CD4-positive, alpha-beta T cell treated with Interleukin-10 for 1 hour (primary cell): ENCODE measurements at places on chromosomes 11 and 22.

GRCh38 chr11:9651481-9651880, 12.4 kb upstream of the SWAP70 start:
- no peak for DNase-seq

GRCh38 chr11:8243458-8243857, 20.2 kb downstream of the LMO1 start:
- no peak for DNase-seq

DNA sequence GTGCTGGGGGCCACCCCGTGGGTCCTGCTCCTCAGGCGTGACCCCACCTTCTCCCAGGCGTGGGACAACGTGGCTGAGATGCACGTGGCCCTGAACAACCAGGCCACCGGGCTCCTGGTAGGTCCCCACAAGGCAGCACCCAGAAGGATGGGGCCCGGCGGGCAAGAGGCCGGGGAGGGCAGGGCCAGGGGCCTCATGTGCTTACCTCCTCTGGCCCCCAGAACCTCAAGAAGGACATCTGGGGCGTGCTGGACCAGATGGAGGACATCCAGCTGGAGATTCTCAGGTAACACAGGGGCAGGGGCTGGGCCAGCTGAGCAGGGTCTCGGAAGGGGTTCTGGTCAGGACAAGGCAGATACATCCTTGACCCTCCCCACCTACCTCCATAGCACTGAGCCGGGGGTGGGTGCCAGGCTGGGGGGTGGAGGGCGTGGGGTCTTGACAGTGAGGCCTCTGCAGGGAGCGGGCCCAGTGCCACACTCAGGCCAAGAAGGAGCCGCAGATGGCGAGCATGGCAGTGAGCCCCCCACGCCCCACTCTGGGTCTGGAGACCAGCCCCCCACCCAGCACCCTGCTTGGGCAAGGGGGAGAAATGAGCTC, 186.3 kb downstream of the IGLL1 start:
- DNase-seq, result no peak

GRCh38 chr11:65584723-65585171, 8.9 kb downstream of the EHBP1L1 start:
- DNase-seq, result no peak

DNA sequence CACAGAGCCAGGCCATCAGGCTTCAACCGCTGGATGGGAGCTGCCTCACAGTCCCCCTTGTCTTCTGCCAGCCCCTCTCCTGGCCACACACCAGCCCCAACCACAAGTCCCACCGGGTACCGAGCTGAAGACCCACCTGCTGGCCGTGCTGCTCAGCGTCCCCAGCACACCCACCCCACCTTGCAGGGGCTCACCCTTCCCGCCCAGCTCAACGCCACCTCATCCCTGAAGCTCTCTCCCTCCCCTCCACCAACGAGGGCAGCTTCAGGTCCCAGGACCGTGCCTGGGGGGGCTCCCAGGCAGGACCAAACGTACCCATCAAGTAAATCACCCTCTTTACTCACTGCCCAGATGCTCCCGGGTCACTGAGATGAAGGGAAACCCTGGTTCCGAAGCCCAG, 141.0 kb downstream of the CRYBB2 start:
- no peak for DNase-seq

DNA sequence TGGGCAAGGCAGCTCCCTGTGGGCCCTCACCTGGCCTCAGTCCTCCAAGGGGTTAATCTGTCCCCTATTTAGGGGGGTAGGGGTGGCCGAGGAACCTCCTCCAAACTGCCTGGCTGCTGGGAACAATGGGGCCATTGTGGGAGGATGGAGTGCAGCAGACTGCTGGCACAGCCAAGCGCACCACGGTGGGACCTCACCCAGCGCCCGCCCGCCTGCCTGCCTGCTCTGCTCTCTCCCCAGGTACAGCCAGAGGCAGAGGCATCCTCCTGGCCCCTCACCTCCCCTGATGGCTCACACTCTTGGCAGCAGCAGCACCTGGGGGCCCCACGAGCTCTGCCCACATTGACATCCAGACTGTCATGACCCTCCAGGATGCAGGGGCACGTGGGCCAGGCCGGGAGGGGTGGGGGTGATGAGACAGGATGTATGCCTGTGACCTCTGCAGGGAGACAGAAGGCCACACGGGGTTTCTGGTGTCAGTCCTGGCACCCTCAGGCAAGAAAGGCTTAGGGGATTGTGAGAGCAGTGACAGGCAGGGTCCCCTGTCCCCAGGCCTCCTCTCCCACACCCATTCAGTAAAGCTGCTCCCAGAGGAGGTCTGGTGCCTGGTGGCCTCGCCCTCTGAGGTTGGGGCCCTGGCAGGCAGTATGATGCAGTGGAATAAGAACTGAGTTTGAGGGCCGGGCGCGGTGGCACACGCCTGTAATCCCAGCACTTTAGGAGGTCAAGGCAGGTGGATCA, 11.4 kb downstream of the BCL9L start:
- DNase-seq, result peak; percentile 76

DNA sequence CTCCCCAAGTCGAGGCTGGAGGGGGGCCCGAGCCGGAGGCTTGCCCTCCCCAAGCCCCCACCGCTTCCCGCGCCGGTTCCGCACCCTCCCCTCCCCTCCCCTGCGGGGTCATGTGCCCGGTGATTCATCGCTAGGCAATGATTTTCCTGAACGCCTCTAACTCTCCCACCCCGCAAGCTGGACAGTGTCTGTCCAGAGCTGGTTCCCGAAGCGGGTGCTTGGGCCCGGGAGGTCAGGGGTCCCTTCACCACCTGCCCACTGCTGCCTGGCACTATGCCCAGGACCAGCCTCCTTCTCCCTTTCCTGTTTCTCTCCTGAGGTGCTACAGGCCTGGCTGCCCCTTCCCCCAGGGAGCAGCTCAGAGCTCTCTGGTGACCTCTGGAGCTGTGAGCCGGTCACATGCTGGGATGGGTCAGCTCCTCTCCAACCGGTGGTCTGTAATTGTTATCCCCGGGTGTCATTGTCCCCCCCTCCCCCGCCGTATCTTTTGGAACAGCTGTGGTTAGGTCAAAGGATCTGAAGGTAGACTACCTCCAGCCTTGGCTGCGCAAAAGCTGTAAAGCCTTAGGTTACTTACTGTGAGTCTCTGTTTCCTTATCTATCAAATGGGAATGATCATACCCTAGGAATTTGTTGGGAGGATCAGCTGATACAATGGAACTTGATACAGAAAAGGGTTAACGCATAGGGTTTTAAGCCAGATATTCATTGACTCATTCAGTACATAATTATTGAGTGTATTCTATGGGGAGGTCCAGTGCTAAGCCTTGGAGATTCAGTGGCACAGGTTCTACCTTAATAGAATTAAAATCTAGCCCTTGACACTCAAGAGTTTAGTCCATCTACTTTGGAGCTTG, 753 bp downstream of the STX3 start:
- DNase-seq, result peak; percentile 38
